ENCODE measurements at places on chromosomes 5 and 9.
A peak's percentile ranks its signal among the peaks of the same experiment; 100 is the strongest.

DNA sequence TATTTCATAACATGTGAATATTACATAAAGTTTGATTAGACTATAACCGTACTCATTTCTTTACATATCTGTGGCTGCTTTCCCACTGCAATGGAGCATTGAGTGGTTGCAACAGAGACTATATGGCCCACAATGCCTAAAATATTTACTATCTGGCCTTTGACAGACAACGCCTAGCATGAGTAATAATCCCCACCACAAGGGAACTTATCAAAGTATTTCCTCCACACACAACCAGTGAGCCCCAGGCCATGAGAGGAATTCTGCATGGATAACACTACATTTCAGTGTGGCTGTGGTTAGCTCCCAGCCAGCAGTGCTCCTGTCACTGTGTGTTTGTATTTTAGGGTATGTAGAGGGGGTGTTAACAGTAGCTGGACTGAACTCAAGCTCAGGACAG lies 54.8 kb downstream of the FAM81B start:
- DNase-seq, result no peak

DNA sequence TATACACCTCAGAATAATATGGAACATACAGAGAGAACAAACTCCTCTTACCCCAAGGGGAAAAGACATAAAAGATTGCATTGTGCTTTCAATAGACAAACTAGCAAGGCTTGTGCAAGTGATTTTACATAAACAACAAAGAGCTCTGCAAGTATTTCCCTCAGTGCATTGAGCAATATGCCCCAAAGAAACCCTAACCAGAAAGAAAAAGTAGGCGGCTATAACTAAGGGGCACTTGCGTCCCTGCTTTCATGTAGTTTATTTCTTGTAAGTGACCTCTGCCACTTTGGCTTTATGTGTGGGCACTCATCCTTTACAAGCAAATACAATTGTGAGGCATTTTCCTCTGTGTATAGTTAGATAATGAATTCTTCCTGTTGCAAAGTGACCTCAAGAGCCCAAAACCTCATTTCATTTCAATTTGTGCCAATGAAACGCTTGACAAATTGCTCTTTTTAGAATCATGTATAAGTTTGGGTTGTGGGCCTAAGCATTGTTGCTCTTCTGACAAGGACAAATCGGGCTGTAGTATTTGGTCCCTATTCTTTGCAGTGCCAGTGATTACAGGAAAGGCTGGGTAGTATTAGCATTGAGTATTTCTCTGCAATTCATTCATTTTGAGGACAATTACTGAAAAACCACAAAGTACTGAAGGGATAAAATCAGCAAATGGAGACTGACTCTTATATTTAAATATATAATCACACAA lies 282.2 kb downstream of the DTWD2 start:
- DNase-seq, result no peak

- DNase-seq, result no peak
Observed at GRCh38 chr5:72940082-72940481, 15.8 kb upstream of the FCHO2 start.

DNA sequence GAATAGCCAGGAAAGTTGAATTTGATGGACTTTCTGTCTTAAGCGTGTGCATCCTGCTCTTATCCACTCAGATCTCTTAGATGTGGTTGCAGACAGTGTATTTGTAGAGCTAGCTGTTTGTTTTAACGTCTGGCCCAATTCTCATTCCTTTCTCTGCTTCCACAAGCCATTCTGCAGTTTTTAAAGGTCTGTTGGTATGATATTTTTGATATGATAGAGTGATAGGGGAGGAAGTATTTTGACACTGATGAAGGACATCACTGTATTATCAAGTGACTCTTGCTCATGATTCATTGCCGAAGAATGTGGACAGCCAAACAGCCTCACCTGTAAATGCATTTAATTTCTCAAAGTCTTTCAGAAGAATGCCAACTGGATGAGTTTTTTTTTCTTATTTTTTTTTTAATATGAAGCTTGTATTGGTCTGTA lies 4.5 kb downstream of the TJP2 start:
- no peak for DNase-seq

DNA sequence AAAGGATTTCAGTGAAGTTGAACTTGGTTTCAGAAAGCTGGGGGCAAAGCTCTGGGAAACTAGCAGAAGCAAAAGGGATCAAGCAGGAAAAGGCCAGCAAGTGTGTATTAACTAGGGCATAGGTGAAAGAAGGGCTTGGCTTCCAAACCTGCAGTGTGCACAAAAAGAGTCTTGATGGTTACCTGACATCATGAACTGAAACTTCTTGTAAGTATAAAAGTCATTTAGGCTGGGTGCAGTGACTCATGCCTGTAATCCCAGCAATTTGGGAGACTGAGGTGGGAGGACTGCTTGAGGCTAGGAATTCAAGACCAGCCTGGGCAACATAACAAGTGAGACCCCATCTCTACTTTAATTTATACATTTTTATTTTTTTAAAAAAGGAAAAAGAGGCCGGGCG lies 216.4 kb downstream of the EPB41L4A start:
- no peak for DNase-seq

- DNase-seq, result no peak
Observed at GRCh38 chr5:135720191-135720590, 114.3 kb upstream of the SLC25A48 start.

- DNase-seq, result no peak
Observed at GRCh38 chr5:135394095-135394494, 4.9 kb downstream of the MACROH2A1 start.

GRCh38 chr9:38362852-38363588 lies 29.5 kb upstream of the ALDH1B1 start:
- DNase-seq, result no peak

GRCh38 chr5:119470851-119471451 lies 18.7 kb downstream of the HSD17B4 start:
- DNase-seq, result no peak

GRCh38 chr5:146788898-146789297 lies 89.7 kb downstream of the PPP2R2B start:
- DNase-seq, result no peak

DNA sequence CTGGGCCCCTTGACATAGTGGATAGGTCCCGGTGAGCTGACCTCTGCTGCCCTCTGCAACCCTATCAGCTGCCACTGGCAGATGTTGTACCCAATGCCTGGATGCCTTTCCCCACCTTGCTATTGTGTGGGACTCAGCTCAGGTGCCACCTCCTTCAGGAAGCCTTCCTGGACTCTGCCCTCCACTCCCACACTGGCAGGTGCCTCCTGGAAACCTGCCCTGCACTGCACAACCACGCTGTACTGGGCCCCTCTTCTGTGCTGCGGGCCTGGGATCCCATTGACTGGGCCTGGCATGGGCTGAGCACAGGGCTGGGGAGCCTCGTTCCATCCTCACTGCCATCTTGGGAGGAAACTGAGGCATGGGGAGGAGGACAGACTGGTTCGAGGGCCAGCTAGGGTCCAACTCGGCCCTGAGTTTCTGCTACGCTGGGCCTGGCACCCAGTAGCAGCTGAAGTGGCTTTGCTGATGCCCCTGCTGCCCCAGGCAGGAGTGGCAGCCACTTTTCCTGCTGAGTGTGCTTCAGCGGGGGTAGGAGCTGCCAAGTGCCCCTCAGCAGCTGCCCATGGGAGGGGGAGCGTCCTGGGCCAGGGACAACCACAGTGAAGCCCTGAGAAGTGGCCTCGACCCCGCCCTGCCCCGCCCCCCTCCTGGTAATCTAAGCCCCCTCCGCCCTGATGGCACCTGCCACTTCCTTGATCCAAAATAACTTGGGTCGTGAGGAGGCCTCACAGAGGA lies 1.3 kb downstream of the AK1 start:
- DNase-seq, result no peak

- DNase-seq, result no peak
Observed at GRCh38 chr9:77883133-77883532, 148.5 kb downstream of the GNAQ start.

DNA sequence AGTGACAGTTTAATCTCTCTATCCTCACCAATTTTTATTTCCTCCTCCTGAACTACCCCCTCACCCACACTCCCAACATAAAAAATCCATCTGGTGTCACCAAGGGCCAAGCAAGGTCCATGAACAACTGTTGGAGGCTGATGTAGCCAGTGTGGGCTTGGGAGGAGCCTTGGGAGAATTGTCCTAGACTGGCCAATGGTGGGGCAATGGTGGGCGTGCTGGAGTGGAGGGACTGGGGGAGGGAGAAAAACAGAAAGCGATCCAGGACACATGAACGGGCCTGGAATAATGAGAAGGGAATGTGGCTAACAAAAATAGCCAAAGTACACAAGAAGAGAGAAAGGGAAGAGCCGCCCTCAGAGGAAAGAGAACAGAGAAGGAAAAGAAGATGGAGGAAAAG lies 272.6 kb downstream of the ENC1 start:
- DNase-seq, result no peak

- no peak for DNase-seq
Observed at GRCh38 chr5:24407466-24407865, 237.3 kb downstream of the CDH10 start.

DNA sequence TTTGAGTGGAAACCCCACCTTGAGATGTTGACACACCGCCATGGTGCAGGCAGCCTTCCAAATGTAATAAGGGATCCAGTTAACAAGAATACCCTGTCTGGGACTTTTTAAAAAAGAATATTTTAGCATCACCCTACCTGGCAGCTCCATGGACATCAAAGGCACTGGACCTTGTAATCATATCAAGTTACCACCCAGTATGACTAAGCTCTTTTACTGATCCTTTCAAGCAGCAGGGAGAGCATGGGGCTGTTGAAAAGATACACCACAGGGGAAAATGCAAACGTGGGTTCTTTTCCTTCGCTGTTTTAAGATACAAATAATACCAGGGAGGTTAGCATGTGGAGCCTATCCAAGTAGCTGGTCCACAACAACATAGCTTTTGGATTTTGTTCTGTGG lies 211.2 kb downstream of the SAXO1 start:
- DNase-seq, result no peak

GRCh38 chr9:106575823-106576222 lies 287.1 kb upstream of the ZNF462 start:
- DNase-seq, result no peak

DNA sequence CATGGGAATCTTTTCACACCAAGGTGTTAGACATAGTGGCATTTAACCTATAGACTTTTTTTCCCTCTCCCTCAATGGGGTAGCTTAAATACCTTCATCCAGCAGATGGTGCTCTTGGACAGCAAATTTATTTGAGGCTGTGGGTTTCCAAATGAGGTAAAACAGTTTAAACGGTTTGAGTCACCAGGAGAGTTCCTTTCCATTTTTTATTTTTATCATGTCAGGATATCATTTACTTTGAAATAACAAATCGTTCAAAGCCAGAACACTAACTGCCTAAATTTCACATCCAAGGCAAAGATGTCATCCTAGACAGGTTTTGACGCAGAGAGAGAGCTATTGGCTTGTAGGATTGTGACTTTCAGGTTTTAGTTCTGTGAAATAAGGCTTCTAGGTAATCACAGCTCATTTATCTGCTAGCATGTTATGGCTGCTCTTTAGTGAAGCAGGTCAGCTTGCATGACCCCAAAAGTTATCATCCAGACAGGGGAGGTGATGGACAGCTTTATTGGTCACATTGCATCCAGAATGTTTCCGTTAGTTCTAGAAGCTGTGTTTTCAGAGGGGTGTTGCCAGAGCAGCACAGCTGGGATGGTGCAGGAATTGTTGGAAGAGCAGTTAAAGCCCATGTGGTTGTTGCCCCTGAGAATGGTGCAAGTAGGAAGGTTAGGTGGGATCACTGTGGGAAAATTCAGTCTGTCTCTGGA lies 69.8 kb downstream of the KDM4C start:
- peak; percentile 19 for DNase-seq

DNA sequence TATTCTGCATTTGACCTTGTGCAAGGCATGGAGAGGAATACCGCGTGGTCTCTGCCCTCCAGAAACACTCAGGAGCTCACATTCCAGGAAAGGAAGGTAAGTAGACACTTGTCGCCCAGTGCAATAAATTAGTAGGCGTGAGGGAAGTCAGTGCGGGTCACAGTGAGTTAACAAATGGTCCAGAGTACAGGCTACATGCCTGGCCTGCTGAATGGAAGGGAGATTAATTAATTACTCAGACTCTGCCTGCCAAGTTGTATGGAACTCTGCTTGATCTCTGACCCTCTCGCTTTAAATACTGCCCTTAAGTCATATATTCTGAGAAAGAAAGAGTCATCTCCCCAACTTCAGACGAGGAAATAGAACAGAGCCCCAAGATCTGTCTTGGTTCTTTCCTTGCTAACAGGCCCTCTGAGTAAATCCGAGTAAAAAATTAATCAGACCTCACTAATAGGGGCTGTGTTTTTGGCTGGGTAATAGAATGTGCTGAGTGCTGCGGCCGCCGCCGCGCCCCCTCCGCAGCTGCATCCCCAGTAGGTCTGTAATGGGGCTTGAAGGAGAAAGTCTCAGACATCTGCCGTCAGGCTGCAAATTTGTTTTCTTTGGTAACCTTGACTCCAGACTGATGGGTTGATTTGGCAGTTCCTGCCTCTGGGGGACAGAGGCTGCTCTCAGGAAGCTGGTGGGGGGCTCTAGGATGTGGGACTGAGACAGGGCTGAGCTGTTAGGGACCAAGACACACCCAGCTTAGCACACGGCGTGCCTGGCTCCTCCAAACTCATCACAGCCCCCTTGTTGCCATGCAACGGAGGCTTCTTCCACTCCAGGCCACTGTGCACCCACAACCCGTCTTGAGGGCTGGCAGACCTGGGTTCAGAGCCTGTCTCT lies 144.4 kb downstream of the NSG2 start:
- no peak for DNase-seq

DNA sequence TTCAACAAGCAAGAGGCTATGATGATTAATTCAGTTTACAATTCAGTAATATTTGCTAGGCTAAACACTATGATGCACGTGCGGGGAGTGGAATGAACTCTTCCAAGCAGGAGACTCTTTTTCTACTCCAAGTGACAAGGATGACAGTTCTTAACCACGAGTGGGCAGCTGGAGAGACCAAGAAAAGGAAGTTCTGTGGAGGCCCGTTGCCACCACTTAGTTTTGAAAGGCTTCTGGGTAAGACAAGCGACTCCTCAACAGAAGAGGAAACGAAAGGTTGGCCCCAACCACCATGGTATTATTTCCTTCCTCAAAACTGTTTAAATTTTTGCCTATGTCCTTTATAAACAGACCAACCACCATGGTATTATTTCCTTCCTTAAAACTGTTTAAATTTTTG lies 2.8 kb downstream of the DCAF12 start:
- peak; percentile 40 for DNase-seq

- no peak for DNase-seq
Observed at GRCh38 chr5:139402561-139403158, 1.2 kb downstream of the SPATA24 start.

DNA sequence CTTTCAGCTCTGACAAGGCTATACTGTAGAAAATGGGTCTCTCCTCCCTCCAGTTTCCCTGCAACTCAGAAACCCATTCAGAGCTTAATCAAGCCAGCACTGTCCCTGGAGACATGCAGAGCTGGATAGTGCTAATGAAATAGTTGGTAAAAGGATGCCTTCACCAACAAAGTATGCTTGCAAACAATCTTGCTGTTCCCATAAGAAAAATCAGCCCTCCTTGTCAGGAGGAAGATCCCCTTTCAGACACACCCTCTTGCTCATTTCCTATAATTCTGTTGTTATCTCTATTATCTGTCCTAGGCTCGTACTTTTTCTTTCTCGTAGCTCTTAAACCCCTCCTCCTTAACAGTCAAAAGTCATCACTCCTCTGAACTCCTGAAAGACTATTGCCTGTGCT lies 9.9 kb upstream of the OSMR start:
- no peak for DNase-seq

- no peak for DNase-seq
Observed at GRCh38 chr5:52560366-52560765, 227.3 kb upstream of the ITGA1 start.

- DNase-seq, result no peak
Observed at GRCh38 chr5:148826739-148827070, 294 bp downstream of the ADRB2 start.

All from memory B cell (primary cell).